ENCODE measurements at places on chromosomes 1 and 21.

GRCh38 chr1:219432191-219432606 is 180.7 kb downstream of the ZC3H11B start:
- DNase-seq, result no peak

DNA sequence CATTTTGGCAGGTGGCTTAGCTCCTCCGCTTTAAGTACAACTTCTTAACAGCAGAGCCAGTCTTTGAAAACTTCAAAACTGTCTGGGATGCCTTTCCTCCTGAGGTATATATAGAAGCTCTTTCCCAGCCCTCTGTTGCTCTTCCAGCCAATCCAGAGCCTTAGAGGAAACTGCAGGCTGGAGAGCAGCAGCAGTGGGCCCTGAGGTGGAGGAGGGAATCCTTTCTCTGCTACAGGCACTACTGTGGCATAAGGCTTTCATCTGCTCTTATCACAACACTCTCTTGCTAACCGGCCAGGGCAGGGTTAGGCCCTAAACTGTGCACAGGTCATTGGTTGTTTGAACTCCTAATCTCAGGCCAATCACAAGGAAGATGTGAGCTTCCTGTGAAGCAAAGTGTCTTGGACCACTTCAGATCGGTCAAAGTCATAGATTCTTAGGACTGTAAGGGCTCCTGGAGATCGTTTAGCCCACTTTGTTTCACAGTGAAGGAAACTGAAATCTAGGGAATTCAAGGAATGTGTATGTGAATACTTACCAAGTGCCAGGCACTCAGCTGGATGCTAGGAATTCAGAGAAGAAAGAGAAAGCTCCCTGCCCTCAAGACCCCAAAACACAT is at the start of gene RGS5:
Gene RGS5 (minus strand): TSS at position 84 of the 619 bp plus-strand sequence. CDS start 81 bp downstream, at position 3.
- DNase-seq, result peak; percentile 47

GRCh38 chr1:65440322-65440900 is 19.9 kb downstream of the LEPR start:
- DNase-seq, result no peak

GRCh38 chr1:10901091-10901890 is 104.8 kb upstream of the CASZ1 start:
- DNase-seq, result no peak

- peak; percentile 61 for DNase-seq
Observed at GRCh38 chr1:59976194-59977074, 49.9 kb upstream of the CYP2J2 start.

DNA sequence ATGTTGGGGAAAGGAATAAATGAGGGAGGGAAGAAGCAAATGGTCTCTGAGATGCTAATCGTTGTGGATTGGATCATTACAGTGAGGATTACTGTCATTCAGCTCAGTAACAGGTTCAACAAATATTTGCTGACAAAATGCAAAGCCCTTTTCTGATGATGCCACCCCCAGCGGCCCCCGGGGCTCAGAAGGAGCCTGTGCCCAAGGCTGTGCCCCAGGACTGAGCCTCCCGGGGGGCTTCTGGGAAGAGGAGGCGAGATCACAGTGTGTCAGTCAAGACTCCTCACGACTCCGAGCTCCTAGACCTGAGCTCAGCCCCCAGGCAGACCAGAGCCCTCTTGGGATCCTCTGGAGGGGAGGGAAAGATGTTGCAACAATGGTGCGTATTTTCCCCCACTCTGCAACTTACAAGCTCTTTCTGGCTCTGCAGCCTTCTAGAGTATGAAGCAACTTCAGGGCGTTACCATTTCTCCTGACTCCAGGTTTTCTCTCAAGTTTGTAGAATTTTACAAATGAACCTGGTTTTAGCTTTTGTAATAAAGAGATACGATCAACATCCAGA is 20.8 kb downstream of the EPHA8 start:
- no peak for DNase-seq

- DNase-seq, result no peak
Observed at GRCh38 chr1:239587066-239587465, 200.7 kb downstream of the CHRM3 start.
